ENCODE measurements at places on chromosomes 4 and X. TPM values are rescaled to one million over a fixed set of nuclear protein-coding genes. Genes with fewer than 3 reads are reported as not detected.

BEND2 gene
- not detected for total RNA-seq

MAP9 gene
- under 0.01 TPM for total RNA-seq

GUCY1A1 gene
- total RNA-seq: 12.9 TPM

RIBC1 gene
- not detected for total RNA-seq

COX7B2 gene
- total RNA-seq: not detected

H2BW2 gene
- total RNA-seq: not detected

RBMX2 gene
- total RNA-seq: 20.5 TPM

VMA21 gene
- 48.0 TPM for total RNA-seq

RTL3 gene
- not detected for total RNA-seq

AKAP4 gene
- total RNA-seq: not detected

TAF7L gene
- total RNA-seq: under 0.01 TPM

ADH1A gene
- not detected for total RNA-seq

TEC gene
- 1.8 TPM for total RNA-seq

CTAG1B gene
- total RNA-seq: not detected

CEP135 gene
- 4.1 TPM for total RNA-seq

TEX11 gene
- total RNA-seq: not detected

RBMXL3 gene
- total RNA-seq: not detected

GLUD2 gene
- 0.79 TPM for total RNA-seq

FAM114A1 gene
- 56.9 TPM for total RNA-seq

ZNF630 gene
- total RNA-seq: 0.99 TPM

FAAH2 gene
- total RNA-seq: 0.60 TPM

LRIT3 gene
- total RNA-seq: not detected

KLB gene
- under 0.01 TPM for total RNA-seq

RHOXF1 gene
- not detected for total RNA-seq

NAP1L2 gene
- total RNA-seq: 2.0 TPM

MTM1 gene
- 26.0 TPM for total RNA-seq

NHSL2 gene
- 19.2 TPM for total RNA-seq

APEX2 gene
- total RNA-seq: 5.7 TPM

PCYT1B gene
- total RNA-seq: under 0.01 TPM

ZDHHC15 gene
- not detected for total RNA-seq

TRIM60 gene
- not detected for total RNA-seq

NEIL3 gene
- total RNA-seq: 1.2 TPM

VEGFC gene
- total RNA-seq: 2.4 TPM

PLP1 gene
- not detected for total RNA-seq

MAGED4 gene
- 38.9 TPM for total RNA-seq

DCHS2 gene
- 0.40 TPM for total RNA-seq

NPY1R gene
- total RNA-seq: not detected

FRMPD4 gene
- not detected for total RNA-seq

ATP8A1 gene
- total RNA-seq: 32.3 TPM

BEX1 gene
- not detected for total RNA-seq

RASGEF1B gene
- under 0.01 TPM for total RNA-seq

MAGEA8 gene
- total RNA-seq: not detected

CT45A2 gene
- not detected for total RNA-seq

GPR78 gene
- not detected for total RNA-seq

RASSF6 gene
- total RNA-seq: not detected

GSTCD gene
- total RNA-seq: 5.9 TPM

CENPVL2 gene
- total RNA-seq: not detected

COX7B gene
- total RNA-seq: 400 TPM

SSX4 gene
- not detected for total RNA-seq

STIM2 gene
- 8.9 TPM for total RNA-seq

SLC9B1 gene
- total RNA-seq: 0.40 TPM
